GM13976 (cell line): ENCODE measurements at places on chromosomes 3 and 15.

- no peak for DNase-seq
Measured at GRCh38 chr15:86892774-86893449, 813.2 kb downstream of the AGBL1 start.

DNA sequence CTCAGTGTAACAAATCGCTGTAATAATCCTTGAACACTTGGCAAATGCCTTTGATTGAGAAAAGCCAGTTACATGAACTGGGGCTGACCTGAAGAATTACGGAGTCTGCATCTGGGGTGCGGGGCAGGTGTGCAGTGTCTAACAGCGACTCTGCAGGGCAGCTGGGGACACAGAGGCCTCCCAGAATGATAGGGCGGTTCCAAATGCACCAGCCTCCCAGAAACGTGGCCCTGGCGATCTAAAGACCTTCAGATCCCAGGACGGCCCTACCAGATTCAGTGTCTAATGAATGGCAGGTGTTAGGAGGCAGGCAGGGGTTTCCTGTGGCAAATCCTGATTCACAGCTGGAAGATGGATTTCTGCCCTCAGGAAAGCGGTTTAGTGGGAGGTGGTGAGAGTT is 100.5 kb upstream of the RGMA start:
- no peak for DNase-seq

DNA sequence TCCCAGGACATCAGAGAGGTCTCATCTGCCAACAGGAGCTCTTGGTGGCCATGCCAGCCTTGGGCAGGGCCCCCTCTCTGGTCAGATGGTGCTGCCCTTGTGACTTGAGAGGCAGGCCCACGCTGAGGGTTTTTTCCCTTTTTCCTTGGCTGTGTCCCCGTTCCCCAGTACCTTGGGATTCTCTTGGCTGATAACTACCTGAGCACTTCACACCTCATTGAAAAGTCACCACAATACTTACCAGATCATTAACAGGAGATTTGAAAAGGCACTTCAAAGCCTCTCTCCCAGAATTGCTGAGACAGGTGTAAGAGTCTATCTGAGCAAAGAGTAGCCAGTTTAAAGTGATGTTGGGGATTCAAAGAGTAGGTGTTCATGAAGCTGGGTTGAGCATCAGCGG is 15.1 kb upstream of the TMEM158 start:
- DNase-seq, result no peak

DNA sequence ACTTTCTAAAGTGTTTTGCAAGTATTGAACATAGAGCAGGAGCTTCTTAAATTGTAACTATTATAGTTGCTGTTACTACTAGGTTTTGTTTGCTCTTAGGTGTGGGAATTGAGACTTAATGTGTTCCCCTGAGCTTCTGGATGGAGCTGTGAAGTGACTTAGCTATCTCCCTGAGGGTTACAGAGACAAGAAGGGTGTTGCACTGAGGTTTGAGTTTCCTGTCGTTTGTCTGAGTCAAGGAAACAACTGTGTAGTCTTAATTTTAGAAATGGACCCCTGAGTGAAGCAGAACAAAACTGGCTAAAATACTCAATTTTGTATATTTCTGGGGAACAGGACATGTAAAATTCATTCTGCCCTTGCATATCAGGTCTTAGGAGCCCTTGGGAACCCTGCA is 20.4 kb downstream of the TTC21A start:
- no peak for DNase-seq

DNA sequence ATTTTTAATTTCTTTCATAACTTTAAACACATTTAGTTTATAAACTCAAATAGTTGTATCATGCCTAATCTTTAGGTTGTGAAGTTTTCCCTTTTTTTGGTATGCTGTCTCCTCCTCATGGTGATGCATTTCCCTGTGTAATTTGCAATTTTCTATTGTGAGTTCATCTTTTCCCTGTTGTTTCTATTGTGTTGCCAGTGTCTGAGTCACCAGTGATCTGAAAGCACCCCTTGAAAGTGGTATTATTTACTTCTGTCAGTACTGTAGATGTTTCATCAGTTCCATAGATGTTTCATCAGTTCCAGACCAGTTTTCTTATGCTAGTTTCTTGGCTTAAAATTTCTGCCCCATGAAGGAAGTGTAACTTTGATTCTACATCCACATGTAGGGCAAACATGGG is 80.6 kb downstream of the OXSM start:
- DNase-seq, result no peak

DNA sequence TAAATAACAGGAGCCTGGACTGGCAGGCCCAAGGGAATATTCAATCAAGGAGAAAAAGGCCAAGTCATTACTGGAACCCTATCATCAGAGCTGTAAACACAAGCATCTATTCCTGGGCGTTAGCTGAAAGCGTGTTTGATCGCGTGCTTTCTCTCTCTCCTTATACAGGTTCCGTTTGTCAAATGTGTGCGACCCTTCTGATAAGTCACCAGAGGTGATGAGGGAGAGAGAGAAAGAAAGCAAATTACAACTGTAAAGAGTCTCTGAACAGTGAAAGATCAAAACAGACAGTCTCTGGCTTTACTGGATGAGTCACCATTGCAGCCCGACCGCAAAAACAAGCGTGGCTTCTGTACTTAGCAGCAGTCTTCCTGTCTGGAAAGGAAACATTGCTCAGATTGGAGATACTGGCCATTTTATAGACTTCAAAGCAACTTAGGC is 39.5 kb upstream of the TPRG1 start:
- peak; percentile 37 for DNase-seq

DNA sequence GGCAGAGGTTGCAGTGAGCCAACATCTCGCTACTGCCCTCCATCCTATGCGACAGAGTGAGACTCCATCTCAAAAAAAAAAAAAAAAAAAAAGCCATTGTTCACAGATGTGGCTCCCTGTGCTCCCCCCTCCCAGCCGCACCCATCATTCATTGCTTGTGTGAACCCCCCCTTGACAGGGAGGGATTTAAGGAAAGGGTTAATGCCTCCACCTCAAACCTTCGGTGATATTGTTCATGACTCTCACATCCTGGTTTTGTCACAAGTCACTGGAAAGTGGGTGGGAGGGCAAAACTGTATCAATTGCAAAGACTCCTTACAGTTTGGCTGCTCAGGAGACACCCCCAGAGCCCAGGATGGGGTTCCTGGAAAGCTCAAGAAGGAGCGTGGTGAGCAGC is 7.7 kb downstream of the SLC6A6 start:
- no peak for DNase-seq

- DNase-seq, result no peak
Measured at GRCh38 chr3:107966276-107966675, 124.6 kb downstream of the CD47 start.
